ENCODE measurements at places on chromosomes 6 and 20.

DNA sequence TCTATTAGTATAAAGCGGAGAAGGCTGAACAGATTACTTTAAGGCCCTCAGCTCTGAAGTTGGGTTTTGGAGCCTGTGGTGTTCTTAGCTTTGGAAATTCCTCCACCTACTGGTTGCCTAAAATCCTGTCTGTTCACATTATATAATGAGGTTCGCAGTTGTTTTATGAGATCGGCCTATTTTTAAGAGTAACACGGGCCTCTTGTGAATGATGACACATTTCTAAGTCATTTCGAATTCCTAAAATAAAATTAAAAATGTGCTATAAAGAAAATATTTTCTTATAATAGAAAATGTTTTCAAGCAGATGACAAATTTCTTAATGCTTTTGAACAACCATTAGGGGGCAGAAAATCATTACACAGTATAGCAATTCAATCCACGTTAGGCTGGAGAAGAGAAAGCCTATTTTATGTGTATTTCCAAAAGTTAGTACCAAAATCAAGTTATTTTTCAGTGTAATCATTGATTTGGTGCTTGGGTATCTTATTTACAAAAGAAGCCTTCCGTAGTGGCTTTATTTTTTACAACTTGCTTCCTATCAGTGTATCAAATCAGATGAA, 15.8 kb upstream of the FAM8A1 start:
- DNase-seq = no peak

GRCh38 chr20:45377269-45377668, 856 bp downstream of the TP53TG5 start:
- no peak for DNase-seq

DNA sequence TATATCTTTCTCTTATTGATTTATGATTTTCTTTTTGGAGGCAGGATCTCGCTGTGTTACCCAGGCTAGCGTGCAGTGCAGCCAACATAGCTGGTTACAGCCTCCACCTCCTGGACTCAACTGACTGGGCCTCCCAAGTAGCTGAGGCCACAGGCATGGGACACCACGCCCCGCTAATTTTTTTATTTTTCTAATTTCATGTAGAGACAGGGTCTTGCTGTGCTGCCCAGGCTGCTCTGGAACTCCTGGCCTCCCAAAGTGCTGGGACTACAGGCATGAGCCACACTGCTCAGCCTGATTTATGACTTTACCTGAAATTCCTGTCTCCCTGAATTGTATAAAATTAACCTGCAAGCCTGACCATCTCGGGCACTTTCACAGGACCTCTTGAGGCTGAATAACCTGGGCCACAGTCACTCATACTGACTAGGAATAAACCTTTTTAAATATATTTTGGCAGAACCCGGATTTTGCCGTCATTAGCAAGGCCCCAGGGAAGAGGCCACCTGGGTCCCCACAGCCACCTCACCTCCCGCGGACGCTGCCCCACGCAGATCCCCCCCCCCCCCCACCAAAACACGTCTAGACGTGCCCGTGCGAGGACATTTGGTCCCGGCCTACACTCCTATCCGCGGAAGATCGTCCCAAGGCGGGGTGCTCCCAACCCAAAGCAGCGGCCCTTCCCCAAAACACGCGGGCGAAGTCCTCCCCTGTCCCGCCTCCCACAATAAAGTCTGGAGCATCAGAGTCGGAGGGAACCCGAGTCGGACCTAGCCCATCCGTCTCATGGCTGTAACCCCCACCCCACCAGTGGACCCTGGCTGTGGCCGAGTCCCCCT, 902 bp downstream of the ZNF337 start:
- DNase-seq = no peak

DNA sequence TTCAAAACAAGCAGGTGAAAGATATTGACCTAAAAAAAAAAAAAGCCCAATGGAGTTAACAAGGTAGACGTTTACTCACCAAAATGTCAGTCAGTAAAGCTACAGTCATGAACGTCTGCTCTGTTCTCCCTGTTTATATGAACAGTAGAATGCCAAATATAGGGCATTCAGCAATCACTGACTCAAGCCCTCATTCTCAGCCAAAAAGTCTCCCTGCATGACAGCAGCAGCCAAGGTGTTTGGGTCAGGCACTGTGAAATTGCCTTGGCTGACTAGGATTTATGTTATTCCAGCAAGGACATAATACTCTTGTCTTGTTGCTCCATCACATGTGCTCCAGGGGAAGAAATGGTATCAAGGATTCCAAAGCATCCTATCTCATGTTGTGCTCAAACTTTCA, 194.7 kb upstream of the RSPO3 start:
- DNase-seq = no peak

DNA sequence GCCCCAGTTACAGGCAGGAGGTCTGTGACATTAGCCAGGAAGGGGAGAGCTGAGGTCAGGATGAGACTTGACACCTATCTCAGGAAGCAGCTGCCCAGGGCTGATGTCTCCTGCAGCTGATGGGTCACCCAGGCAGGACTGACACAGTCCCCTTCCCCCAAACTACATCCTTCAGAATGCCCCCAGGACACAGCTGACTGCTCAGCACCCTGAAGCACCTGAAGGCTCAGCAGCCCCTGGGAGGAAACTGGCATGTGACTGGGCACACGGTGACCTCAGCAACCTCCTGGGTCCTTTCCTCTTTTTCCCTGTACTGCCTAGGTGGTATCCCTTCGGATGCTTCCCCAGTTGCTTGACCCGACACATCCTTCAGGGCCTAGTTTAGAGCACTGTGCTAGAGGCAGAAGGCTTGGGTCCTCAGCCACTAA, 1.9 kb downstream of the SDC4 start:
- DNase-seq = no peak

DNA sequence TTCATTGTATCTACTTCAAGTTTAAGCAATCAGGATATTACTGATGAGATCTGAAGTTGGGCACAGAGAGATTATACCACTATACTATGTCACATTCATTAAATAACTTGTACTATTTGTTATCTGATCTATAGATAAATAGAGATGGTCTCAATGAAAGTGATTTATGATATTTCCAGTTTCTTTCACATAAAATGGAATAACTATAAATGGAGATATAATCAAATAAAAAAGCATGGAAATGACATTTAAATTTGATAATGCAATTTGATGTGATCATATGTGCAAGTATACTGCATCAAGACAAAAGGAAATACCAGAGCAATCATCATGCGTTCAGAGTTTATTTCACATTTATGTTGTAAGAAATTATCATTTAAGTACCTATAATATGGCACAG, 368.9 kb downstream of the PKHD1 start:
- DNase-seq = no peak

GRCh38 chr20:46720776-46721425, 11.5 kb downstream of the SLC2A10 start:
- no peak for DNase-seq

GRCh38 chr20:48131581-48131980, 346.3 kb upstream of the SULF2 start:
- DNase-seq = no peak

DNA sequence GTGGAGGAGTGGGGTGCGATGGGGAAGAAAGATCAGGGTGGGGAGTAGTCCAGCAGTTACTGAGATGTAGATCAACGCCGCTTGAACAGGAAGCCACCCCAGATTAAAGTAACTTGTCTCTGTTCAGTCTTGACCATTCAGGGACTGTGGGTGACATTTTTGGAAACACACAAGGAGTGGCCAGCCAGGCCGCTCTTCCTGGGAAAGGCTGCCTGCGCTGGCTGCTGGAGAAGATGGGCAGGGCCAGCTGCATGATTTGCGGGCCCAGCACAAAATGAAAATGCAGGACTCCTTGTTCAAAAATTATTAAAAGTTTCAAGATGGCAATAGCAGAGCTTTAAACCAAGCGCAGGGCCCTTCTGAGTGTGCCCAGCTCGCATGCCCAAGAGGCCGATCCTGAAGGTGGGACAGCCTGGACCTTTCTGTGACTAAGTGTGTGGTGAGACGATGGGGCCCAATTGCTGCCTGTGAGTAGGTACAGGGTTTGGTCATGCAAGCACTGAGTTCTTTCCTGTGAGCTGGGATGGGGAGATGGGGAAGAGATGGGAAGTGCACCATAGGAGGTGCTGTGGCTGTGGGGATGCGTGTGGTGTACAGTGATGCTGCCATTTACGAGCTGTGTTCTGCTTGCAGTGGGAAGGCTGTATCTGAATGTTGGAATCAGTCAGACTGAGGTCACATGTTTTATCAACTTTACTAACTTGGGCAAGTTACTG, 51.3 kb downstream of the DAAM2 start:
- DNase-seq = no peak

DNA sequence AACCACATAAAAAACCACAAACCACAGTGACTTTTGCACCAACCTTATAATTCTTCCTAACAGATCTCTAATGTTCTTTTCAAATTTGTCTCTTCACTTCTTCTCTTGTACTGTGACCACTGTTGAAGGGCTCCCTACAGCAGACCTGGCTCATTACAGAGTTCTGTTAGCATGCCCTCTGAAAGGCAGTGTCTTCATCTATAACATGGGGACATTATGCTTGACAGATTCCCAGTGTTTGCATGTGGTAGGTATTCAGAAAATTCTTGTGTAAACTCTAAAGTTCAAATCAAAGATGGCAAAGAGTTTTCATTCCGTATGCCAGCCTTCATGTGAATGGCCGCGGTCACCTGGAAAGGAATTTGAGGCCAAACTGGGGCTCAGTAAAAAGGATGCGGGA, 182.6 kb downstream of the DHX35 start:
- no peak for DNase-seq

GRCh38 chr6:3778701-3779573, 27.4 kb upstream of the PXDC1 start:
- DNase-seq = no peak
